ENCODE measurements at places on chromosomes 16 and 17.
A peak's percentile ranks its signal among the peaks of the same experiment; 100 is the strongest.

DNA sequence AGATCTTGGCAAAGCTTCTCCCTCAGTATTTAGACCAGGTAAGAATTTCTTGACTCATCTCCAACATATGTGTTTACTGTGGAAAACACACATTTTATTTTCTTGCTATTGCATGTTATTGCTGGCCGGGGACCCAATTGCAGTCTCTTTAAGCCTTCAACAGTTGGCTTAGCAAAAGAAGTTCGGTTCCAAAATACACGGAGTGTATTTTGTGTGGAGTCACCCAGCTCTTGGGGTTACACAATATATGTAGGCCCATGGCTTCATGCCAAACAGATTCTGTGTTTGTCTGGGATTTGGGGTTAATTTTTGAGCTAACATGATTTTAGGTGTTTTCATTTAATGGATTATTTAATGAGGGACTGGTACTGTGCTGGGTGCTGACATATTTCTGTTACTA, 4.0 kb downstream of the ALDH3A2 start:
- DNase-seq, result no peak

GRCh38 chr17:48618256-48618896, 3.3 kb upstream of the HOXB8 start:
- DNase-seq, result peak; percentile 93

DNA sequence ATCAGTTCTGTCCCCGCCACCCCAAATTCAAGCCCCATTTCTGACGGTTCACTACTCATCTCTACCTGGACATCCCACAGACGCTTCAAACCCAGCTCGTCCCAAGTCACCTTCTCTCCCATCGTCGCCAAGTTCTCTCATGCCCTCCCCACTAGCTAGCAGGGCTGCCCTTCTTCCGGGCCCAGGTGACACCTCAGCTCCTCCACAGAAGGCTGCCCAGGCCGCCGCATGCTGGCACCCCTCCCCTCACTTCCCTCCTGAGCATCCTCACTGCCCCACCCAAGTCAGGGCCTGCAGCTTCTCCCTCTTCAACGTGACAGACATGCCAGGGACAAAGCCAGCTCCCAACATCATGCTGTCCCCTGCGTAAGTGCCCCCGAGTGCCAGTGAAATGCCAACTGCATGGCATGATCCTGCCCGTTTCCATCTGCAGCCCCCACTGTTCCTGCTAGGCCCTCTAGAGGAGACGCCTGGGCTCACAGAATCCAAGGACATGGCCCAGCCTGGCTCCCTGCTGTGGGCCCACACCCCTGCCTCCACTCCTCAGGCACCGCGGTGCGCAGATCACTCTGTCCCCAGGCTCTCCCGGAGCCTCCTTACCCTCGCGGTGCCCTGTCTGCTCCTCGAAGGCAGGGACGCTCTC, 5.9 kb downstream of the CYB561 start:
- DNase-seq, result no peak

- no peak for DNase-seq
Measured at GRCh38 chr17:55390364-55390977, 31.2 kb downstream of the MMD start.

DNA sequence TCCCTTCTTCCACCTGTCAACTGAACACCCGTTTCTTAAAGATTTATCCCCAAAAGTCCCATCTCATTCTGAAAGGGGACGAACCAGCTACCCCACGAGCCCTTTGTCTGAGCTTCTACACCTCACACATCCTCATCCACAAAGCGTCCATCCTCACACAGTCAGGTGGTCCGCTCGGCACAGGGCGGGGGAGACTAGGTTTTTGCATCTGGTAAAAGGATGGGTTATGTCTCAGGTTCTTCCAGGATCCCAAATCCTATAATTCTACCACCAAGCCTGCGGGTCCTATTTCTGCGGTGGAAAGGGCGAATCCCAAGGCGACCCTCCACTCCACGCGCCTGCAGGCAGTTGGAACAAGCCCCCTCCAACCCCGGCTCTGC, 458 bp downstream of the GFOD2 start:
- no peak for DNase-seq

- no peak for DNase-seq
Measured at GRCh38 chr17:2064147-2064489, 9.2 kb downstream of the HIC1 start.

GRCh38 chr17:75475144-75475835, 18.9 kb downstream of the TMEM94 start:
- no peak for DNase-seq

GRCh38 chr17:39943702-39944392, 16.3 kb downstream of the LRRC3C start:
- DNase-seq, result no peak

- no peak for DNase-seq
Measured at GRCh38 chr17:17812211-17813054, 24.4 kb downstream of the SREBF1 start.

DNA sequence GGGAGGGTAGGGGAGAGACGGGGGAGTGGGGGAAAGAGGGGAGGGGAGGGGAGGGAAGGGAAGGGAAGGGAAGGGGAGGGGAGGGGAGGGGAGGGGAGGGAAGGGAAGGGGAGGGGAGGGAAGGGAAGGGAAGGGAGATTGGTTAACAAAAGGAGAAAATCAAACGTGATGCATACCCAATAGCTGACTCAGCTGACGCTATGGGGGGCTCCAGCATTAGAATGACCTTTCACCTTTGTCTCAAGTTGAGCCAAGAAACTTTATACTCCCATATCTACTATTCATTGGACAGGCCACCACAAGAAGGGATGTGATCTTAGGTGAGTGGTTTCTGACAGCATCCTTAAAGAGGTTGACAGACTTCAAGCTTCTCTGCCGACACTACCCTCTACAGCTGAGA, 432.8 kb upstream of the CDH5 start:
- no peak for DNase-seq

DNA sequence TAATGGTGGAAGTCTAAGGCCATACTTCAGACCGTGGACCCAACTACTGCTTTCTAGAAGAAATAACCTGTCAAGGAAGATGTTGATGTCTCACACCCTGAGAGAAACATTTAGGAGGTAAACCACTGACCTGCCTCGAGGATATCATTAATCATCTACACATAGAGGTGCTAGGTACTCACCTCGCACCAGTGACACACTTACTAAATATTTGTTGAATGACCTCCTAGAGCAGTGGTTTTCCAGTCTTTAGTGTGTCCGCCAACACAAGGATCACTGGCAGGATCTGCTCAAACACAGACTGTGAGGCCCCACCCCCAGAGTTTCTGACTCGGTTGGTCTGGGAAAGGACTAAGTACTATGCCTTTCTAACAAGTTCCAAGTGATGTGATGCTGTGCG, 197.4 kb upstream of the CACNG5 start:
- DNase-seq, result no peak

DNA sequence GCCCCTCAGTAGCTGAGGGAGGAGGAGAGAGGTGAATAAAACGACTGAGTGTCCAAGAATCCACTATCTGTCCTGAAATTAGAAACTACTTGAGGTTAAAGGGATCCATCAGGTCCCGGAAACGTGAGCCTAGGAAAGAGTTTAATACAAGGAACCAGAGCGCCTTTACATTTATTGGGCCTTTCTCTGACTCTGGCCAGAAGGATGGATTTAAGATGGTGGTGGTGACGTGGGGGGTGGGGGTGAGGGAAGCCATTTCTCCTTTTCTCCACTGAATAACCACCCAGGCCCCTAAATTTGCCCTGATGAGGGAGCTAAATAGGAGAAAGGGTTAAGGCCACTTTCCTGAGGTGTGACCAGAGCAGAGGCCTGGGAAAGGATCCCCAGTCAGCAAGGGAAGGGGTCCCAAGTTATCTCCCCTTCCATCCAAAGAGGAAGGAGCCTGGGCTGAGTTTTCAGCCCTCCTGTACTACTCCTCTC, 1.0 kb upstream of the HOXB9 start:
- DNase-seq, result no peak

DNA sequence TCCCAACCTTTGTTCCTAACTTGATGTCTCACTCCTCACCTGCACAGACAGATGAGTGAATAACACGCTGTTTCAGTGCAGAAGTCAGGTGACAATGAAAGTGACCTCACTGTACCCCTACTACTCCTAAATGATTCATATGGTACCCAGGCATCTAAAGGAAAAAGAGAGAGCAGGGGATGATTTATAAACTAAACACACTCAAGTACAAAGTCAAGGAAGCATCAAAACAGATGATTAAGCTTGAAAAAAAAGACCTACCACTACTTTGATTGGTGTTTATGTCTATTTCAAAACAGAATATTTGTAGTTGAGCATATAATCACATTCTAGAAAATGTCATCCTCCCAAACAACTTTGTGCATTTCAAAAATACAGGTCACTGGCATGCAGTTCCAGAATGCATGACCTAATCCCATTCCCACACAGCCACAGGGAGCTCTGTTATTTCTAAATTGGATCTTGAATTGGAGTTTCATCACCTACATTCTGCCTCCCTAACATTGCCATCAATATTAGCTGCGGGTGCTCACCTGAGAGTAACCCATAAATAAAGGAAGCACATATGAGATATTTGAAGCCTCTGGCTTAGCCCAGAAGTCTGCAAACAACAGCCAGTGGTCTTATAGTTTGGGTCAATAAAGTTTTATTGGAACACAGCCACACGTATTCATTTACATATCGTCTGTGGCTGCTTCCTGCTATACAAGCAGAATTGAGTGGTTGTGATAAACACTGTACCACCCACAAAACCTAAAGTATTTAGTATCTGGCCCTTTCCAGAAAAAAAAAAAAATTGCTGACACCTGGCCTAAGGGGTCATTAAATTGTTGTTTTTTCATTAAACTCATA, 14.0 kb downstream of the HS3ST3A1 start:
- DNase-seq, result no peak

DNA sequence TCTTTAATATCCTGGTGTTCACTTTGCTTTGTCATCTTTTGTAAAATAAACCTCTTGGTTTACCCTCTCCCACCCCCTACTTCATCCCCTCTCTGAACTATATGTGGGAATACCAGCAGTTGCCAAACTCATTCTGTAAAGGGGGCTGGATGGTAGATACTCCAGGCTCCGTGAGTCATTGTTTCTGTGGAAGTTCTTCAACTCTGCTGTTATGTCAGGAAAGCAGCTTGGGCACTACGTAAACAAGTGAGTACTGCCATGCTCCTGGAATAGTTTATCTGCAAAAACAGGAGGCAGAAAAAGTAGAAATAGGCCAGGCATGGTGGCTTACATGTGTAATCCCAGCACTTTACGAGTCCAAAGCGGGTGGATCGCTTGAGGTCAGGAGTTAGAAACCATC, 17.6 kb downstream of the MVP start:
- no peak for DNase-seq

DNA sequence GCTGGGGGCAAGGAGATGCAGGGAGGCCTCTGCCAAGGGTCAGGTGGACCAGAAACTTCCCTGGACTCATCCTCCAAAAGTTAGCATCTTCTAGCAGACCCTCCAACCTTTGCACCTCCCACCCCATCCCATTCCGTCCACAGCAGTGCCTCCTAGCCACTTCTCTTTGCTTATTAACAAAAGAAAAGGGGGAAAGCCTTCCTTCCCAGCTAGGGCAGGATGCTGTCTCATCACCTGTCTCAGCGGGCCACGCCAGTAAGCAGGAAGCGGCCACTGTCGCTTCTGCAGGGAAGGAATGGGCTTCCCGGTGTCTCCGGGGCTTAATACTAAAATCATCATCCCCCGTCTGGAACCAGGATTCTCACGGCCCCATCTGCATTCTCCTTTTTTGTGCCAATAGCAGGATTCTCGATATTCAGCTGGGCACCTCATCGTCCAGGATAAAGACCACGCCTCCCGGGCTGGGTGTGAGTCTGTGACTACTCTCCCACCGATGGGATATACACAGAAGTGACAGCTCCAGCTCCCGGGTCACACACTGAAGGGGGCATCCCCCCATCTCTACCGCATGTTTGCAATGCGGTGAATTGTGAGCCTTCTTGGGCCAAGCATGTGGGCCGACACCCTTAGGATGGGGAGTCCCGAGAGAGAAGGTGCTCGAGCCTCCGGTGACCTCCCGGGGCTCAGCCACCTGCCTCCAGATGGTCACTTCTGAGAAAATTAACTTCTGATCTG, 15.5 kb upstream of the RBFOX3 start:
- no peak for DNase-seq

GRCh38 chr16:18933501-18933900, 7.3 kb upstream of the SMG1 start:
- DNase-seq, result no peak

GRCh38 chr16:57380671-57381462, 8.6 kb downstream of the CX3CL1 start:
- DNase-seq, result no peak

DNA sequence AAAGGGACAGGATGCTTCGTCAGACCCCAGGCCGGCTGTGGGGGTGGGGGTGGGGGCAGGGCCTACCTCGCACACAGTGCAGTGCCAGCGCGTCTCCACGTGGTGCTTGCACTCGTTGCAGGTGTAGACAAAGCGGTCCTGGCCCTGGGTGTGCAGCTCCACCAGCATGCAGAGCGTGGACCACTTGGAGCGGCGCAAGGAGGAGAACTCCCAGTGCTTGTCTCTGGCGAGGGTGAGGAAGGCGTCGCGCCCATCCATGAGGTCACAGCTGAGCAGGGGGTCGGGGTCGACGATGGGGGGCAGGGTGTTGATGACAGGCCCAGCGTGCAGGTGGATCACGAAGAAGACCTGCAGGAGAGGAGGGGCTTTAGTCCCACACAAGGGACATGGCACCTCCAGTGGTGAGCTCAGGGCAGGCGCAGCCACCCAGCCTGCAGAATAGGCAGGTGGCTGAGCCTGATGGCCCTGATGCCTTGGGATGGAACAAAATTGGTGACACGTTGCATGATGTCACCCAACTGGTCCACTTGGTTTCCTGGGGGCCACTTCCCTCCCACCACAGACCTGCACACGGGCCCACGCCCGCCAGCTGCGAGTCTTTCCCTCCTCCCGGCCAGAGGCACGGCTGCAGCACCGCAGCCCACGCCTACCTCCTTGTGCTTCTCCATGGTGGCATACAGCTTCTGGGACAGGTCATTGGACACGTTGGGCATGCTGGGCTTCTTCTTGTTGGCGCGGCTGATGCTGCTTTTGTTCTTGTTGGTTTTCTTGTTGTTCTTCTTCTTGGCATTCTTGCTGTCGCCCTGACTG, 14.0 kb upstream of the TRAP1 start:
- DNase-seq, result no peak

GRCh38 chr16:52634104-52634503, 87.2 kb upstream of the TOX3 start:
- DNase-seq, result no peak

GRCh38 chr17:61251939-61252865, 147.4 kb upstream of the TBX2 start:
- no peak for DNase-seq

Measured in NCI-H774 (cell line).